ENCODE measurements at places on chromosomes 12 and 14.

- no peak for DNase-seq
Measured at GRCh38 chr14:34461334-34462131, 507 bp downstream of the SPTSSA start.

DNA sequence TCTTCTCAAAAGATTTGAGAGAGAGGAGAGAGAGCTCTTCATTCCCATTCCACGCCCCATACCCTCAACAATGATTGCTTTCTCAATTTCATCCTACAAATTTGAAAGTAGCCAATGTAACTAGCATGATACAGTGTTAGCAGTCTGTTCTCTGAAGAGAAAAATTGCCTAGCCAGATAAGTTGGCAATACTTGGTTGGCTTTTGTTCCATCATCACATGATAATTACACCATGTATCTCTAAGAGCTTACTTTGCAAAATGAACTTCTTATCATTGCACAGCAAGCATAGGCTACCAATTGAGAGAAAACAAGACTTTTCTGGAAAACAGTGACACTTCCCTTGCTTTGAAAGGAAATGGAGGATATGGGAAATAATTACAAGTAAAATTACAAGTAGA, 68.9 kb downstream of the FSCB start:
- DNase-seq = no peak

- DNase-seq = no peak
Measured at GRCh38 chr12:38417101-38417500, 100.5 kb downstream of the ALG10B start.

- DNase-seq = no peak
Measured at GRCh38 chr12:99453836-99454538, 193.6 kb upstream of the GARIN6 start.

DNA sequence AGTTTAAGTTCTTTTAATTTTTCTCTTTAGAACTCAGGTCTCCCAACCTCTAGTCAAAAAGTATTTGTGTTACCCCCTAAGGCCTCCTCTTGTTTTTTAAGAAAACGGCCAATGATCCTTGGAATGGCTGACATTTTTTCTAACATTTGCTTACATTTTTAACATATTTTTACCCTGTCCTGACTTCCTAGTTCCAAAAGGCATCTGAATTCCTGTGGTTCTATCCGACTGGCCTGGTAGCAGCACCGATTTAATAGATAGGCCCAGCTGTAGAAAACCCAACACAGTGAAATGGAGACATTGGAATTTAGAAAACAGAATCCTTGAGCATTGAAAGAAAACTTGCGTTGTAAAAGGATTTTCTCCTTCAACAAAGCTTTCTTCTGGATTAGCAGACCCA, 134.7 kb upstream of the GSC start:
- no peak for DNase-seq

DNA sequence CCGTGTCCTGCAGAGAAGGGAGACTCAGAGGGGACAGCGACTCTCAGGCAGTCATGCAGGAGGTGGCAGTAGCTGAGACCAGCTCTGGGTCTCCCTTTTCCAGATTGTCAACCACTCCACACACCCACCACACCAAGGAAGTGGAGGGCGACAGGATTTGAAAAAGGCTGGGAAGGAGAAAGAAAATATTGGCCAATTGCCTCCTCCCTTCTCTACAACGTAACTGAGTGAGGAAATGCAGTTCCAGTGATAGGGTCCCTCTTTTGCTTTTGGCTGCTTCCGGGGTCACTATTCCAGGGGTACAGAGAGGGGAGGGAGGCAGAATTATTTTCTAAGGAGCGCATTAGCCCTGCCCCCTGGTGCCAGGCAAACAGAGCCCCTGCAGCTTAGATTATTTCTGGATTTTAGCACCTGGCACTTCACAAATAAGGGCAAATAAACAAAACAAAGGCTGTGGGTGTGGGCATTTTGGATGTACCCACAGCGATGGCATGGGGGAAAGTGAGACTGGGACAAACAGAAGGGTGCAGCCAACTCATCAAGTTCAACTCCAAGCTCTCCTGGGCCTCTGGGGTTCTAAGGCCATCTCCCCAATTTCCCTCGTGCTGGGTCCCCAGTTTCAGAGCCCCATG, 20.4 kb downstream of the ASB2 start:
- no peak for DNase-seq

- DNase-seq = no peak
Measured at GRCh38 chr14:91249841-91250616, 5.5 kb upstream of the GPR68 start.

- DNase-seq = no peak
Measured at GRCh38 chr14:64703395-64704142, 655 bp upstream of the PLEKHG3 start.

GRCh38 chr12:67515679-67516340, 132.7 kb upstream of the DYRK2 start:
- no peak for DNase-seq

- DNase-seq = no peak
Measured at GRCh38 chr14:63383776-63384367, 65.1 kb upstream of the GPHB5 start.

DNA sequence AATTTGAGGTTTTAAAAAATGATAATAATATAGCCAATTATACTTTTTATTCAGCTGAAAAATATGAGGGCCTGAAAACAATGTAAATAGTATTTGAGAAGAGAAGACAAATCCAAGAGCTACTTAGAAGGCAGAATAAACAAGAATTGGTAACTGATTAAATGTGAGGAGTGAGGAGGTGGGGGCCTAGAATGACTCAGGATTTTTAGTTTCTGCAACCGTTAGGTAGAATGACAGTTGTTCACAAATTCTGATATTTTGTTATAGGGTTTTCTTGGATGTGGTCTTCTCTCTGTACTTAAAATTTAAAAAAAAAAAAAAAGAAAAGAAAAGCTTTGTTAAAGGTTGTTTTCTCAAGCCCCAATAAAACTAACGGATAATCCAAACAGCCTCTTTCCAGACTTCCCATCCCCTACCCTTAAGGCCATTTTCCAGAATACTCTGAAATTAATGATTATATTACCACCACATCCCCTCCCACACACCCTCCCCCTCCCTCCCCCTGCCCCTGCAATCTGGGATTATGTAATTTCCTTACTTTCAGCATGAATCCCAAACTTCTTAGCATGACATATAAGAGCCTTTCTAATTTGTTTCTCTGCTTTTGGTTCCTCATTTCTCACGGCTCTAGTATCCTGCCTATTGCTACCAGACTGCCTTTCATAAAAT, 50.4 kb downstream of the LRP6 start:
- DNase-seq = no peak

- DNase-seq = no peak
Measured at GRCh38 chr12:104583301-104583700, 126.6 kb downstream of the CHST11 start.

GRCh38 chr14:56555921-56556570, 23.6 kb upstream of the TMEM260 start:
- DNase-seq = no peak

DNA sequence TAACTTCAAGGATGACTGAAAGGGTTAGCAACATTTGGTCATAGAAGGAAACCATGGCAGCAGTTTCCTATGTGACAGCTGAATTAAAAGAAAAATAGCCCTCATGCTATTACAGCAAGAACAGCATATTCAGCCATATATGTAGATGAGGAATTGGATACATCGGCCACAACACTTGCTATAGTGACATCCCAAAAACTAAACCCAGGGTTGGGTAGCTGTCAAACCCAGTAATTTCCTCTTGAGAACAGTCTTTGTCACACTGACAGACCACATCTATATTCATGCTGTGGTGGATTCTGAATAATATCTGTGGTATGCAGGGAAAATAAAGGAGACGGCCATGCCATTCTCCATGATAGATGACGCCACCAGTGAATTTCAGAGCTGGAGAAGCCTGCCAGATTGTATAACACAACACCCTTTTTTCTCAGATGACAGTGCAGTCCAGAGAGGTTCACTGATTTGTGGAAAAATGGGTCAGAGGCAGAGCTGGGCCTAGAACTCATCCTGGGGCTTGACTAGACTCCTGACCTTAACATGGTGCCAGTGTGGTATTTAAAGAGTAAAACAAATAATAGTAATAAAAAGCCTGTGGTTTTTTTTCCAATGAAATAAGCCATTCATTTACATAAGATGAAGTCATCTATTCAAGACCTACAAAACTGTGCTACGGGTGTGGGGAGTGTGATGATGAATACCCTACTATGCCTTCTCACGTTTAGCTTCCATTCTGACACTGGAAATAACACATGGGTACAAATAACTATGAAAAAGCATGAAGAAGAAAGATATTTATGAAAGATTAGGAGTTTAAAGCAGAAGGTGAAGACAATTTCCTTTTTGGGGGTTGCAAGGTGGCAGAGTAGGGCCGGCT, 32.3 kb downstream of the EFCAB11 start:
- no peak for DNase-seq

DNA sequence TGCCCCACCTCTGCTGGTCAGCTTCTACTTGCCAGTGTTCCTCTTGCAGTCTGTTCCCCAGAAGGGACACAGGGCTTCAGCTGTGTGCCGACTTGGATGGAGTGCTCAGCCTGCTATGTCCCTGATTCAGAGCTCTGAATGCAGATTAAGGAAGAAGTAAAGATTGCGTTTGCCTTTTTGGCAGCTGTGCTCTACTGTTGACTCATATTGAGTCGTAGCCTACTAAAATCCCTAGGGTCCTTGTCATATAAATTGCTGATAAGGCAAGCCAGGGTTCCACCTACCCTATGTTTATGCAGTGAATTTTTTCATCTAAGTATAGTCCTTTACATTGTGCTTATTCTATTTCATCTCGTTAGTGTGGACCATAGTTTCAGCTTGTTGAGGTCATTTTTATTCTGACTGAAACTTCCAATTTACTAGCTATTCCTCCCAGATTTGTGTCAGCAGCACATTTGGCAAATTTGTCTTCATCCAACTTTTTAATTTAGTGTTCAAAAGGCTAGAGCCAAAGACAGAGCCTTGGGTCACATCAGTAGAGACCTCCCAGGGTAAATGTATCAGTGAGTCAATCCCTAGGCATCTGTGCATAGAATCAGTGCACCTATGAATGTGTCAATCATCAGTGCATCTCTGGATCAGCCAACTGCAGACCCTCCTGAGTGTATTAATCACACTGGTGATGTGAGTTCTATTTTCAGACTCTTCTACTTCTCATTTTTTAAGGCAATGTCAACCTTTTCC, 31.9 kb downstream of the CACNA1C start:
- DNase-seq = no peak

- peak; percentile 67 for DNase-seq
Measured at GRCh38 chr14:85122690-85123089, 407.3 kb upstream of the FLRT2 start.

GRCh38 chr14:22024137-22024536, 350.5 kb upstream of the OR4E1 start:
- no peak for DNase-seq

GRCh38 chr12:2393016-2393415, 340.2 kb downstream of the CACNA1C start:
- no peak for DNase-seq

GRCh38 chr12:111224186-111225066, 144.5 kb downstream of the PHETA1 start:
- DNase-seq = no peak

DNA sequence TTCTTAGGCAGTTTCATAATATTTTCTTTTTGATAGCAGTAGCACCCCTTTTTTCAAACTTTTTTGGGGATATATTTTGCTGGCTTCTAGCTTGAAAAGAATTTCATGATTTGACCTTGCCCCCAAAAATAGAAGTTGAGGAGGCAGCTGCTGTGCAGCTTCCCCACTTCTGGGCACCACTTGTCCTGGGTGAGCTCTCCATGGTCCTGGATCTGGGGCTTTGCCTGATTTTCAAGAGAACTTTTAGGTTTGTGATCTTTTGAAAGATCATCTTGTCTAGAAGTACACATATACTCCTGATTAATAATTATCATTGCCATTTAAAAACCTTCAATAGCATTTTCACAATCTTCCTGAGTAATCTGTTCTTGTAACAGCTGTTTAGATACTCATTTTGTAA, 271.6 kb downstream of the NPAS3 start:
- no peak for DNase-seq

GRCh38 chr14:95307402-95308041, 12.2 kb downstream of the CLMN start:
- DNase-seq = no peak

- no peak for DNase-seq
Measured at GRCh38 chr14:73715707-73716106, 1.5 kb upstream of the PNMA1 start.

- DNase-seq = no peak
Measured at GRCh38 chr14:70722418-70722817, 80.7 kb downstream of the TTC9 start.

GRCh38 chr14:34596891-34597290, 33.1 kb downstream of the SNX6 start:
- no peak for DNase-seq

- DNase-seq = no peak
Measured at GRCh38 chr12:24904871-24905270, 44.0 kb downstream of the BCAT1 start.

DNA sequence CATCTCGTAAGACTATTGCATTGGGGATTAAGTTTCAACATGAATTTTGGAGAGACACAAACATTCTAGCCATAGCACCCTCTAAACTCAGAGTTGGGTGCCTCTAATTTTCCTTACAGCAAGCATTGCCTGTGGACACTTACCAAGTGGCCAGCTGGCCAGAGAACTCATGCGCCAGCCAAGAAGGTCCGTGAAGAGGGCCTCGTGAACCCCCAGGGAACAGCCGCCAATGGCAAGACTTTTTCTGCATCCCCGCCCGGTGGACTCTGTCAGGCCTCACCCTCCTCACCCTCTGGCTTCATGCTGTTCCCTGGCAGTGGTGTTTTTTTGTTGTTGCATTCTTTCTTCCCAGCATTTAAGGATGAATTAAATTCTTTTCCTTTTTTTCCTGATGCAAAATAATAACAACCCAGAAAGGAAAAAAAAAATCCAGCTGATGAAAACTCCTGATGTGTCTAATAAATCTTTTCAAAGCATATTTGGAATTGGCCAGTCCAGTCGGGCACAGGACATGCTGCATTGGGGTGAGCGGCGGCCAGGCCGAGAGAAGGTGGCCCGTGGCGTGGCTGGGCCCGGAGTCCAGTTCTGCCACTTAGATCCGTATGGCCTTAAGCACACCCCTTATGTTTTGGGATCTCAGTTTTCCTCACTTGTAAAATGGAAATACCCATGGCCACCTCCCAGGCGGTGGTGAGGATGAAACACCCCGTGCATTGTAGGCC, 191.9 kb upstream of the DIO3 start:
- DNase-seq = no peak

DNA sequence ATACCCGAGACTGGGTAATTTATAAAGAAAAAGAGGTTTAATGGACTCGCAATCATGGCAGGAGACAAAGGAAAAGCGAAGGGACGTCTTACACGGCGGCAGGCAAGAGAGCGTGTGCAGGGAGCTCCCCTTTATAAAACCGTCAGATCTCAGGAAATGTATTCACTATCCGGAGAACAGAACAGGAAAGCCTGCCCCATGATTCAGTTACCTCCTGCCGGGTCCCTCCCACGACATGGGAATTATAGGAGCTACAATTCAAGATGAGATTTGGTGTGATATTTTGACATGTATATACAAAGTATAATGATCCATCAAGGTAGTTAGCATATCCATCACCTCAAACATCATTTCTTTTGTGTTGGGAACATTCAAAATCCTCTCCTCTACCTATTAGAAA, 2.3 kb upstream of the CDCA4 start:
- no peak for DNase-seq

GRCh38 chr12:40101747-40102146, 4.1 kb downstream of the SLC2A13 start:
- DNase-seq = no peak

Measured in brain pericyte (primary cell).